Endothelial cell of coronary artery (primary cell): ENCODE measurements at places on chromosomes 13 and 19. TPM values are rescaled to one million over a fixed set of nuclear protein-coding genes. Genes with fewer than 3 reads are reported as not detected.

Gene ZNF607
- total RNA-seq, result 2.0 and 5.6 TPM in 2 replicates

Gene PTH2
- not detected in 2 replicates for total RNA-seq

Gene OR7A5
- not detected in 2 replicates for total RNA-seq

Gene ZNF546
- total RNA-seq, result 3.2 and 4.1 TPM in 2 replicates

Gene CATSPERD
- total RNA-seq, result not detected in 2 replicates

Gene F10
- total RNA-seq, result 1.6 TPM in 1 of 2 replicates, not detected in the other

Gene TNFSF9
- total RNA-seq, result 0.75 and 0.99 TPM in 2 replicates

Gene SPTBN4
- total RNA-seq, result 0.09 and 0.28 TPM in 2 replicates

Gene HCST
- 0.47 TPM in 1 of 2 replicates, not detected in the other for total RNA-seq

Gene GSX1
- not detected in 2 replicates for total RNA-seq

Gene ELAVL1
- total RNA-seq, result 43.6 and 46.3 TPM in 2 replicates

Gene CCL25
- not detected in 2 replicates for total RNA-seq

Gene CD209
- total RNA-seq, result not detected in 2 replicates

Gene SHISA7
- total RNA-seq, result not detected in 2 replicates

Gene ZNF91
- total RNA-seq, result 7.5 and 11.7 TPM in 2 replicates

Gene ZNF541
- total RNA-seq, result under 0.01 and 0.27 TPM in 2 replicates

Gene SKA3
- 3.9 and 4.6 TPM in 2 replicates for total RNA-seq

Gene KASH5
- not detected in 2 replicates for total RNA-seq

Gene ERCC2
- 26.1 and 55.5 TPM in 2 replicates for total RNA-seq

Gene ADGRE3
- total RNA-seq, result not detected in 2 replicates

Gene PNMA8A
- total RNA-seq, result 2.4 and 4.4 TPM in 2 replicates

Gene GJB2
- not detected in 2 replicates for total RNA-seq

Gene CILP2
- total RNA-seq, result under 0.01 and 0.19 TPM in 2 replicates

Gene LILRB4
- total RNA-seq, result not detected in 2 replicates

Gene ABHD8
- 6.3 and 7.2 TPM in 2 replicates for total RNA-seq

Gene RFX1
- 2.8 and 3.4 TPM in 2 replicates for total RNA-seq

Gene FPR3
- under 0.01 and 2.4 TPM in 2 replicates for total RNA-seq

Gene TSSK6
- total RNA-seq, result 0.45 and 1.0 TPM in 2 replicates

Gene UBXN6
- 81.5 and 101 TPM in 2 replicates for total RNA-seq

Gene CD37
- total RNA-seq, result not detected in 2 replicates

Gene TLE6
- total RNA-seq, result 0.99 and 4.5 TPM in 2 replicates

Gene SIGLEC11
- 0.09 TPM in 1 of 2 replicates, not detected in the other for total RNA-seq

Gene VSTM1
- not detected in 2 replicates for total RNA-seq

Gene NEK3
- total RNA-seq, result 12.8 and 15.2 TPM in 2 replicates
